Type B pancreatic cell (in vitro differentiated cells): ENCODE measurements at places on chromosomes 7 and 10.

- peak; percentile 29 for DNase-seq
These were observed 14.9 kb upstream of the MXI1 start for GRCh38 chr10:110192552-110192951.

DNA sequence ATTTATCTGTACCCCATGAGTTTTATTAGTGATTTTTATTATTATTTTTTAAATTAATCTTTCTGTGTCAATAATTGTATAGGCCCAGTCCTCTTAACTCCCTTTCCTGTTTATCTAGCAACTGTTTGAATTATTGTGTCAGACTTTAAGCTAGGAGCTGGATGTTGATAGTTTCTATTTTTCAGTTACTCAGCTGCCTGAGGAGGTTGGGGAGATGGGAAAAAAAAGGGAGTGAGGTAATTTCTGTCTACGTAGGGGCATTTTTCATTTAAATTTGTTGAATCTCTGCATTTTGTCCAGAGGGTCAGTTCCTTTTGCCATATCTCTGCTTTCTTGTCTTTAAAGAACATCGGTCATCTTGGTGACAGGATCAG is 5.0 kb upstream of the ZNF518A start:
- no peak for DNase-seq

- no peak for DNase-seq
These were observed 190.2 kb downstream of the RAMP3 start for GRCh38 chr7:45347804-45348203.

DNA sequence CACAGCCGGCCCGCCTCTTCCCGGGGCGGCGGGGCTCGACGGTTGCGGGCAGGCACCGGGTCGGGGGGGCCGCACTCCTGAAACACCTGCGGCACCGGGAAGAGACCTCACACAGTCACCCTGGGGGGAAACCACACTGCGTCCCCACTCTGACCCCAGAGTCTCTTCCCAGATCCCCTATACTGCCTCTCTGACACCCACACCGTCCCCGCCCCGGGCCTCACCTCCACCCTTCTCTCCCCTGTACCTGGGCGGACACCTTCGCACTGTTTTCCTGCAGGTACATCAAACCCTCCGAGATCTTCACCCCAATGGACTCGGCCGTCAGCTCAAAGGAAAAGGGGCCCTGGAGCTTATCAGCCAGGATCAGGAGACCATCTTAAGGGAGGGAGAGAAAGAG is 3.4 kb upstream of the GAL3ST4 start:
- DNase-seq = no peak

DNA sequence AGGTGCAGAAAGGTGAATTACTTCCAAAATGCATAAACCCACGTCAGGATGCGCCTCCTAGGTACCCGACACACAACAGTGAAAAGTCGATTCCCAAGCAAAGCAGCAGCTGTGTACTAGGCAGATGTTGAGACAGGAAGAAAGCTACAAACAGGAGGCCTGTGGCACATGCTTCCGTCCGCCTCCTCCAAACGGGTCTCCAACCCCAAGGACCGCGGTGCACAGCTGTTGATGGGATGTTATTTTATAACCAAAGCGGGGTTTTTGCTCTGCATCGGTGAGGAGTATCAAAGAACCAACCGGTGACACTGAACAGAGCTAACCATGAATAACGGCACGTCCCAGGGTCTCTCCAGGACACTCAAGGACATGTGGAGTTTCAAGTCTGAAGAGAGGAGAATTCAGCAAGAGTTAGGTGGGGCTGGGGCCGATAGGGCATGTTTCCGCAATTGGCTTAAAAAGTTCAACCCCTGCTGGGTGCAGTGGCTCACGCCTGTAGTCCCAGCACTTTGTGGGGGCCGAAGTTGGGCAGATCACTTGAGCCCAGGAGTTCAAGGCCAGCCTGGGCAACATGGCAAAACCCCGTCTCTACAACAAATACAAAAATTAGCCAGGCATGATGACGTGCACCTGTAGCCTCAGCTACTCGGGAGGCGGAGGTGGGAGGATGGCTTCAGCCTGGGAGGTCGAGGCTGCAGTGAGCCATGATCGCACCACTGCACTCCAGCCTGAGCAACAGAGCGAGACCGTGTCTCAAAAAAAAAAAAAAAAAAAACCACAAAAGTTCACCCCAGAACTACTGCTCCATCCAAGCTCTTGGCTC is 108.0 kb downstream of the SMURF1 start:
- no peak for DNase-seq

GRCh38 chr7:43815373-43815772 is 53.9 kb downstream of the MRPS24 start:
- DNase-seq = no peak

- no peak for DNase-seq
These were observed 230.8 kb downstream of the SKAP2 start for GRCh38 chr7:26633557-26633956.

DNA sequence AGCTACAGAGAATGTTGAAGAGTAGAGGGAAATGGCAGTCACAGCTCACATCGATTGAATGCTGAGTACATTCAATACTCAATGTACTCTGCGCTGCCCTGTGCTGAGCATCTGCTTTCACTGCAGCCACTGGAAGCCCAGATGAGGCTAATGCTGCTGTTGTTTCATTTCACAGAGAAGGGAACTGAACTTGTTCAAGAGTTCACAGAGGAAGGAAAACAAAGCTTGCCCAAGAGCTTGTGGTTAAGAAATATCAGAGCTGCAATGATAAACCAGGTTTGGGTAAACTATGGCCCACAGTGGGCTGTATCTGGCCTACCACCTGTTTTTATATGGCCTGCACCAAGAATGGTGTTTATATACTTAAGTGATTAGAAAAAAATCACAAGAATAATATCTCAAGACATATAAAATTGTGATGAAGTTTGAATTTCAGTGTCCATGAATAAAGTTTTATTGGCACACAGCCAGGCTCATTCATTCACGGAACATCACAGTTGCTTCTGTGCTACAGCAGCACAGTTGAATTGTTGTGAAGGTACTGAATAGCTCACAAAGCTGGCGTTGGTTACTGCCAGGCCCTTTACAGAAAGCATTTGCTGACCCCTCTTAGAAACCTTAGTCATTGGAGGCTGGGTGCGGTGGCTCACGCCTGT is 64.1 kb downstream of the CFAP58 start:
- no peak for DNase-seq
